Activated CD4-positive, alpha-beta T cell treated with anti-CD3 and anti-CD28 coated beads for 36 hours (primary cell): ENCODE measurements at places on chromosomes 1 and 21. TPM values are rescaled to one million over a fixed set of nuclear protein-coding genes. Genes with fewer than 3 reads are reported as not detected.

GRCh38 chr1:110338309-110338885, 780 bp upstream of the RBM15 start:
- peak; percentile 97 for DNase-seq

- no peak for DNase-seq
Observed at GRCh38 chr1:241157435-241157834, 199.6 kb downstream of the RGS7 start.

DNA sequence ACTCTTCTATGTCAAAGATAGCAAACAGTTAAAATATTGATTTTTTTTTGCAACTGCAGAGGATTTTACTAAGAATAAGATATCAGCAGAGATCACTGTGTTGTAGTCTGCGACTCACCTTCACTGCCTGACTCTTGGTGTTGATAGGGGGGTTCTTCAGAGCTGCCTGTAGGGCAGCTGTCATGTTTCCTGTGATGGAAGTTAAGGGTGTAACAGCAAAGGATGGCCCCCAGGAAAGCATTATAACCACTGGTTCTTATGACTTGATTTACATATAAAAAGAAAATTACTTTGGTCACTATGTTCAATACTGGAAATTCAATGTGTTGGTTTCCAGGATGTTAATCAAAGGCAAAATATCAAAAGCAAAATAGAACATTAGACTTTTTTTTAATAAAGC, 2.6 kb downstream of the ARPC5 start:
- peak; percentile 34 for DNase-seq

GRCh38 chr1:232982238-232982944, 32.0 kb downstream of the NTPCR start:
- DNase-seq = no peak

GRCh38 chr1:54323324-54323739, 82.9 kb downstream of the SSBP3 start:
- DNase-seq = no peak

DNA sequence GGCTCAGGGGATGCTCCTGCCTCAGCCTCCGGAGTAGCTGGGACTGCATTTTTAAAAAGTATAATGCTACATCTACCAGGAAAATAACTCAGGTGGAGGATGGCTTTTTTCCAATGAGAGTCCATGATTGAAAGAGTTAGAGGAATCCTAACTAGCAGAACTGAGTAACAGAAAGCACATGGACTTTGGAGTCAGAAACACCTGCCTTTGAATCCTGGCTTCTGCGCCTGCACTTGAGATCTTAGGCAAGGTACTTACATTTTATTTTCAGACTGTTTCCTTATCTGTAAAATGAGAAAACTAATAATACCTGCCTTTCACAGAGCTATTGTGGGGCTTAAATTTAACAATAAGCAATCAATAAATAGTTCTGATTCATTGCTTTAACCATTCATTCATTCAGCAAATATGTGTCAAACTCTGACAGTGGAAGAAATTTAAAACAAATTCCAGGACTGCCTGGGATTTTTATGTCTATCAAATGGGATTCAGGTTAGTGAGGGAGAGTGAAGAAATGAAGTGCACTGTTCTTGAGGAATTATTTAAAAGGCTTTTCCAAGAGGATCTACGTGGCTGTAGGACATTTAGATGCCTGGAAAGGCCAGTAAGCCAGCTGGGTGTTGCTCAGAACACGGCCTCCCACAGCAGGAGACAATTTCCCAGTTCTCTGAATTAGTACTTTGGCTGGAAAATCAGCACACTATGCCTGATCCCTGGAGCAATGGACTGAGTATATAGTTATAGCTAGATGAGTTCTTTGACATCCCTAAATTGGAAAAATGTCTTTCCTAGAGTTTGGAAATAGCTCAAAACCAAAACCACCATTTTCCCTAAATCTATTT, 12.8 kb upstream of the LBR start:
- no peak for DNase-seq

GRCh38 chr1:232170909-232171308, 459.0 kb downstream of the SIPA1L2 start:
- no peak for DNase-seq

DNA sequence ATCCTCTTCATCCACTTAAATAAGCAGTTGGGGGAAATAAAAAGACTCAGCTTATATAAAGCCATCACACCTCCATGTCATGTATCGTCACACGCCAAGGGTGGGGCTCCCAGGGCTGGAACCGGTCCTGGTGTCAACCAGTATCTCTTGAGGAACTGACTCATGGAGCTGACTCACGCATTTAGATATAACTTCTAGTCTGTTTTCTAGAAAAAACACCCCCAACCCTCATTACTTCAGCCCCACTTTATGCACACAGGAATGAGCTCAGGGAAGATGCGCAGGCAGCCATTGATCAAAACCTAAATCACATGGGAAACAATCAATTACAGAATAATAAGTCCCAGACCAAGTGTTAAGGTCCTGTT, 6.9 kb upstream of the IL22RA1 start:
- peak; percentile 80 for DNase-seq

DNA sequence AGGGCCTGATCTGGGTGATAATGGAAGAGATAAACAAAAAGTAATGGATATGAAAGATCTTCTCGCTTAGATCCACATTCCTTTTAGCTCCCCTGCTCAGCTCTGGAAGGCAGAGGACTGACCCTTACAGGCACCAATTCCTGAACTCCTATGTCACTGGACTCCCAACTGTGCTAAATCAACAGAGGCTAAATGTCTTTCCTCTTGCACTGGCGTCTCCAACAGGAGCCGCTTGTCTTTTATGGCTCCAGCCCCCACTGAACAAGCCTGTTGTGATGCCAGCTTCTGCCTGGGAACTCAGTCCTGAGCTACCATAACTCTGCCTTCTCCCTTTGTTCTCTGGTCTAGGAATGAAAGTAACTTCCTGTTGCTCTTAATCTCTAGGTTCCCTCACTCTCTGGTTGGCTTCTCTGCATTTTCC, 142.1 kb upstream of the COL11A1 start:
- no peak for DNase-seq

DNA sequence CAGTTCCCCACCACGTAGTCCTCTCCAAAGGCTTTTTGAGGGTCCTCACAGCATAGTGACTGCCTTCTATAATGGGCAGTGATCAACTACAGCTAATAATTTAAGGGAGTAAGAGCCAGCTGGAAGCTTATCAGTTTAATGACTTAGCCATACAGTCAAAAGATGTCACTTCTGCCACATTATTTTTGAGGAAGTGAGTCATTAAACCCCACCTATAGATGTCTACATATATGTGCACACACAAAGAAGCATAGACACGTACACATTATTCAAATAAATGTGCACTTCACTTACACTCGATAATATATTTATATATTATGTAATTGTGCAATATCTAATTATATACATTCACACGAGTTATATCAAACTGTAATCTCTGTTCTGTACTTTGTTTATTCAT, 1704.7 kb downstream of the KCNT2 start:
- DNase-seq = no peak

DNA sequence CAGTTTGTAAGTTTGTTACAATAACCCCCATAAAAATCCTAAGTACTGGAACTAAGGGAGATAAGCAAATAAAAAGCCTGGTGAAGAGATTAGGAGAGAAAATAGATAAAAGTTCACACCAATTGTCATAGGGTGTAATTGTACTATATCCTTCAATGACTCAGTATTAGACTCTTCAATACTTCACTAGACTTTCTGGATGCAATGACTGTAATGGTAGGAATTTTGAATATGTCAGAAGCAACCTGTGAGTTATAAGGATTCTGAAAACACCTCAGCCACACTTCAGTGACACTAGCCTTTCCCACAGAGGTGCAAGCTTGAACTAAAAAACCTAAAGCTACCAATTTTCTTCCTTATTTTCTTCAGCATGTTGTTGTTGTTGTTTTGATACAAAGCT, 147.9 kb downstream of the PTGER3 start:
- DNase-seq = no peak

GRCh38 chr1:226268421-226269124, 40.4 kb downstream of the LIN9 start:
- DNase-seq = no peak

- DNase-seq = no peak
Observed at GRCh38 chr1:2345297-2346075, 45.9 kb downstream of the MORN1 start.

- no peak for DNase-seq
Observed at GRCh38 chr1:201740670-201741111, 88.3 kb upstream of the IPO9 start.

DNA sequence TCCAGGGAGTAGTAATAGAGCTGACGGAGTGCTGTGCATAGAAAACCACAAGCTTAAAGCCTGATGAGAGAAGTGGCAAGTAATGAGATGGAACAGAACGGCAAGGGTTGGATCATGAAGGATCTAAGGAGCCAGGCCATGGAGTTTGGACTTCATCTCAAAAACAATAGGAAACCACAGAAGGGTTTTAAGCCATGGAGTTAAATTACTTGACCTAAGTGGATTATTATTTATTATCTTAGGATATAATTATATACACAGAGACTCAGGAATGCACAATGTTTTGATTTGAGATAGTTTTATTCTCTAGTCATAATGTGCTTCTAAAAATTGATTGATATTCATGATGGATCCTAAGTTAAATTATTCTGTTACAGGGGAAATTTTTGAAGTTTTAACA, 242.4 kb downstream of the PLPP3 start:
- no peak for DNase-seq

DNA sequence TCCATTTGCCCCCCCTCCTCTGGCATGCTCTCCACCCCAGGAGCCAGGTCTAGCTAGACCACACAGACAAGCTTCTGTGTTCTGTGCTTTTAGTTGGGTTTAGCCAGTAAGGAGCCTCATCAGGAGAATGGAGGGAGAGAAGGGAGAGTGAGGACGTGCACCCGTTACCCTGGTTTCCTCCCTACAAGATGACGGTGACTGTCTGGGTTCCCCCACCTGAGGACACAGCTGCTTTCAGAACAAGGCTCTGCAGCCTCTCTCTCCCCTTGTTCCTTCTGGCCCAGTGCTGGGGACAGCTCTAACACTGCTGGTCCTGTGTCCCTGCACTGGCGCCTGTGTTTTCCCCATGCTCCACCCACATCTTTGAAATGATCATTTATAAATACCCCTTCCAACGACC, 184.4 kb upstream of the GALNT2 start:
- no peak for DNase-seq

DNA sequence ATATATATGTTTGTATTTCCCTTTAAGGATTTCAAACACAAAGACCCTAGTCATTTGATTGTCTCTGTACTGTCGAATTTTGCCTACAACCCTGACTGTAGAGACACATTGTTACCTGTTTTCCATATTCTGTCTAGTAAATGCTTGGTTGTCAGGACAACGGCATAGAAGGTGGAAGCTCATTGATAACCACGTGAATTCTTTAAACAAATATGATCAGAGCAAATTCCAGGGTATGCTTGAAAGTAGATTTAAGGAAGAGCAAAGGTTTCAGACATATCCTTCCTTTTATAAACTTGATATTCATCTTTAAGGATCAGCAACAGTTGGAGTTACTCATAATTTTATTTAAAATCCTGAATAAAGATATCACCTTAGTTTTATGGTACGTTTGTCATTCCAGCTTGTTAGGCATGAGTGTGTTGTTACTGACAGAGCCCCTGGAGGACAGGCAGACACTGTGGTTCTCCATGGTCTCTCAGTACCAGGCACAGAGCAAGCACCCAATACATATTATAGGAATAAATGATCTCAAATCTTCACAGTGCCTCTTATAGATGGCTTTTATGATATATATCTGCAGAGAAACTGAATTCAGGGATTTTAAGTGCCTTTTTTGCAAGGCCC, 203.2 kb downstream of the FGGY start:
- DNase-seq = no peak

GRCh38 chr1:26053718-26054560, 8.0 kb upstream of the SLC30A2 start:
- DNase-seq = no peak

GRCh38 chr1:107941123-107941522, 23.9 kb downstream of the VAV3 start:
- DNase-seq = no peak

GRCh38 chr1:67789551-67789950, 43.7 kb downstream of the GNG12 start:
- no peak for DNase-seq

DNA sequence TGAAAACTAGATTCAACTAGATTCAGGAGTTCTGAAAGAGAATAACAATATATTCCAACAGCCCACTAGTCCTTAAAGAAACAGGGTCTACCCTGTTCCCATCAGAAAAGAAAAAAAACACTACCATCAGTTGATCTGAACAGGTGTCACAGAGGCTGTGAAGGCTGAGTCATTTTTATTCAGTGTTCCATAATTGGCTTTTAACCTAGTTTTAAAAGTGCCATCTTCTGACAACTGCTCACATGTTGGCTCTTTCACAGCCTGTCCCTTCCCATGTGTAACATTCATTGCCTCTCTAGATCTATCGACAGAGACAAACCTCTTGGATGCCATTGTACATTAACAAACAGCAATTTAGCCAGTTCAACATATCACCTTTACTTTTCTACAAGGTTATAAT, 243.7 kb downstream of the TBX15 start:
- no peak for DNase-seq

DNA sequence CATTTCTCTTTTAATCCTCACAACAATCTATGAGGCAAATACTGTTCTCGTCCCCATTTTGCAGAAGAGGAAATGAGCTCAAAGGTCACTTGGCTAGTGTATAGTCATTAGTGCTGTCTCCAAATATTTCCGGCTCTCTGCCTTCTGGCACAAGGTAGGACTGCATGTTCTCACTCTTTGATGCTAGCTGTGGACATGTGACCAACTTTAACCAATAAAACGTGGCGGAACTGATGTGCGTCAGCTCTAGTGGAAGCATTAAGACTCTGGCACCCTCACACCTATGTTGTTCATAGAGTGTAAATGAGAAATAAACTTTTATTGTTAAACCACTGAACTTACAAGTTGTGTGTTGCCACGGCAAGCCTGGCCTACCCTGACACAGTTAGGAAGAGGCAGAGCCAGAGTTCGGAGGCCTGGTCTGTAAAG, 5.0 kb upstream of the KIF21B start:
- DNase-seq = no peak

DNA sequence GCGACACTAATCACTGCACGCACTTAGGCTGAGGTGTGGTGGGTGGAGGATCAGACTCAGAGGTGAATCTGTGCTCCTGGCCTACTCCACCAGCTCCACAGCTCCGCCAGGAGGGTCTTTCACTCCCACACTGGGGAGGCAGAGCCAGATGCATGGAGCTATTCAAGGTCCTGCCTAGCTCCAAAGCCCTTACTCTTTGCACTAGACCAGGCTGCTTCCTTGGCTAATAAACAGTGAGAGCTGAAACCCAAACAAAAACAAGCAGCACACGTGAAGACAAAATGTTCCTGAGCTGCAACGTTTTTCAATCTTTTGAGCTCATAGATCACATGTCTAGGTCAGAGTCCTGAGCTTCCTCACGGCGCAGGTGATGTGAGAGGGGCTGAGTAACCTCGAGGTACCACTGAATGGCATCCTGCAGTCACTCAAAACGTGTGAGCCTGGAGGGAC, 19.2 kb downstream of the CAPZB start:
- DNase-seq = no peak

- DNase-seq = no peak
Observed at GRCh38 chr21:41207401-41208375, 39.7 kb downstream of the BACE2 start.

The VAMP4 gene
- total RNA-seq = 9.7 TPM

The BSND gene
- not detected for total RNA-seq

The MPZ gene
- 5.3 TPM for total RNA-seq

The ETV3L gene
- total RNA-seq = not detected

The SPAG17 gene
- not detected for total RNA-seq

The CDA gene
- total RNA-seq = not detected

The PAPPA2 gene
- 0.28 TPM for total RNA-seq

The ZBTB7B gene
- 105 TPM for total RNA-seq

The MAB21L3 gene
- not detected for total RNA-seq

The RAB4A gene
- total RNA-seq = 22.1 TPM

The CLCN6 gene
- total RNA-seq = 9.5 TPM

The PIGR gene
- 0.07 TPM for total RNA-seq
